Fibroblast of skin of left quadriceps (primary cell): ENCODE measurements at places on chromosomes 7 and 10.

- no peak for DNase-seq
These were observed 8.3 kb upstream of the COL1A2 start for GRCh38 chr7:94386416-94386815.

DNA sequence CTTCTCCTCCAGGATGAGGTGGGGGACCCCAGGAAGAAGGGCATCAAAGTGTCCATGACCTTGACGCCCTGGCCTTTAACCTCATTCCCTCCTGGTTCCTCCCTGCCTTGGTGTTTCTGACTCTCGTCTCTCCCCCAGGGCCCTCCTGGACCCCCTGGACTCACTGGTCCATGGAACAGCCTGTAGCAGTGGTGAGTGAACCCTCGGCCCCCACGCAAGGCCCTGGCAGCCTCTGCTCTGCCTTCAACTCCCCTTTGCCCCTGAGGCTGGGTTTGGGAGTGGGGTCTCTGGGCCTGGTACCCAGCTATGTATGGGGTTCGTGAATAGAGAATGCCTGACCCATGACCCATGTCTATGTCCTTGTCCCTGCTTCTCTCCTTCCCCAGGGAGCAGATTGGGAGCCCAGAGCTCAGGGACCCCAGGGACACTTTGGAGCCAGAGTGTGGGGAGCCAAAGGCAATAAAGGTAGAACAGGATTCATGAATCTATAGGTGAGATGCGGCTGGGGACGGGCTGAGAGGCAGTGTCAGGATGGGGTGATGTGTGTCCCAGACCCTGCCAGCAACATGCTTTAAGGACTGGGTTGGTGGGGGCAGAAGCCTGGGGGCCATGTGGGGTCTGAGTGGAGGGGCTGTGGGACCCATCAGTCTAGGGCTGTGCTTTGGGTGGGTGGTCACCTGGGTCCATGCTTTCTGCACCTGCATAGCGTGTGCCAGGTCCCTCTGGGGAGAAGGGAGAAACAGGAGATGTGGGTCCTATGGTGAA is 18.4 kb upstream of the VOPP1 start:
- no peak for DNase-seq

GRCh38 chr10:83685458-83685857 is 453.9 kb upstream of the GHITM start:
- DNase-seq = no peak

DNA sequence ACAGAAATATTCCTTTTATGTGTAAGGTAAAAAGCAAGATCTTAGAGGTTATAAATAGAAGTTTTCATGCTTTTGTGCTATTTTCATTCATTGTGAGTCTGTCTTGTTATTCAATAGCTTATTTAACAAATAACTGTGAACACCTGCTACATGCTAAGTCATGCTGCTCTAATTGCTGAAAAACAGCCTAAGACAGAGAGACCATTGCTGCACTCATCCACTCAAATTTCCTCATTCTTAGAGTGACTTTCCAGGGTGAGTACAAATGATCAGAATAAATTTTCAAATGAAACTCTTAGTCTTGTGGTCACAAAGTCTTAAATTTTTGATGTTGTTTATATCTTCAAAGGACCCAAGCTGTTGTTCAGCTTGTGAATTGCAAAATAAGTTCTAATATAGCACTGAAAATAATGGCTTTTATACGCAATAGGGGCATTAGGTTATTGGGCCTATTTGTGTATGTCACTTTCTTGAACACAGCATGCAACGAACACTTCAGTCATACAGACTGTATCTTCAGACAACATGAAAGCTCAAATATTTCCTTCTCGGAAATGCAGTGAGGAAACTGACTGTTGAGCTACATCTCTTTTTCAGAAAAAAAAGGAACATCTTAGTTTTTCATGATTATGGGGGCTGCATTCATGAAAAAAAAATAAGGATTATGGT is 247.9 kb upstream of the PCDH15 start:
- DNase-seq = no peak

GRCh38 chr7:27220440-27220955 is 20.6 kb upstream of the HOXA13 start:
- DNase-seq = no peak

GRCh38 chr10:126013489-126014281 is 117.3 kb downstream of the FANK1 start:
- peak; percentile 34 for DNase-seq

GRCh38 chr7:70923181-70923845 is 208.6 kb upstream of the GALNT17 start:
- DNase-seq = peak; percentile 16

- no peak for DNase-seq
These were observed 188.6 kb downstream of the DPY19L1 start for GRCh38 chr7:34848670-34849069.

DNA sequence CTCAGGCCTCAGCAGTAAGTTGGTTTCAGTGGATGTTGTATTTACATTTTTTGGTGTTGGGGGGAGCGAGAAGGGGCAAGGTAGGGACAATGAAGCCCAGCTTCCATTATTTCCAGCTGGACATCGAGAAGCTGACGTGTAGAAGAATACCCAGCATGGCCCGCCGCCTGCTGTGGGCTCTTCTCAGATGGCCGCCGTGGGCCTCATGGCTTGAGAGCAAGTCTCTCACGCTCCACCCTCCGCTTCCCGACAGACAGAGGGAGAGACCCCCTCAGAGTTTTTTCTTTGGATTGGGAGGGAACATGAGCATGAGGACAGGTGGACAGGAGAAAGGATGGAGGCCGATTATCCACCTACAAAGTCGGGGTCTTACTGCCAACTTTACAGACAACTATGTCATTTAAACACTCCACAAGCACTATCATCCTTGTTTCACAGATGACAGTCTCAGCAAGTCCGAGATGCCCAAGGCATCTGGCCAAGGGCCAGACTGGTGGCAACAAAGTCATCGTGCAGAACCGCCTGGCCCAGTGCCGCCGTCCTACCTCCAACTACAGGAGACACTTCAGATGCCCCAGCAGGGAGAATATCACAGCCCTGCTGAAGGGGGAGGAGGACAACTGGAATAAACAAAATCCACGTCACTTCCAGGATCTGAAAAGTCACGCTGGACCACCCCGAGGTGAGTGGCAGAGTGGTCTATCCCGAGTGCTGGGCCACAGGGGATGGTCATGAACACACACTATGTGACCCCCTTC is 195.9 kb downstream of the DIP2C start:
- no peak for DNase-seq

DNA sequence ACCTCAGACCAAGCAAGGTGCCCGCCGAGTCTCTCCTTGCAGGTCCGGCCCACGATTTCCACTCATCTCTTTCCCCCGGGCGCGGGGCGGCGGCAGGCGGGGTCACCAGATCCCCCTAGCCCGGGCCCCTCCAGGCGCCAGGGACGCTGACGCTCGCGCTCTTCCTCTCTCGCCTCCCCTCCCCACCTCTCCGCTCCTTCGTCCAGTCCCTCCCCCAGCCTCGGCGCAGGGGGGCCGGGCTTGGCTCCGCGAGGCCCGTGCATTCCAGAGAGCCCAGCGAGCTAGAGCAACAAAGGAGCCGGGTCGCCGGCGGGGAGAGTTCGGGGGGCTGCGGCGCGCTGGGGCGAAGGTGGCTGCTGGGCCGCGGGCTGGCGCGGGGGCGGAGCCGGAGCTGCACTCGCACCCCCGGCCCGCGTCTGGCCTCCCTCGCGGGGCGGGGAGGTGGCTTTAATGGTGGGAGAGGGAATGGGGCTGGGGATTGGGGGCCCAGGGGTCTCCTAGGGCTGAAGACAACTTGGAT is at the start of gene SMO:
TSS of gene SMO (plus strand) at position 262 of the 520 bp plus-strand sequence. CDS start 519 bp downstream, outside the sequence.
- DNase-seq = peak; percentile 47

DNA sequence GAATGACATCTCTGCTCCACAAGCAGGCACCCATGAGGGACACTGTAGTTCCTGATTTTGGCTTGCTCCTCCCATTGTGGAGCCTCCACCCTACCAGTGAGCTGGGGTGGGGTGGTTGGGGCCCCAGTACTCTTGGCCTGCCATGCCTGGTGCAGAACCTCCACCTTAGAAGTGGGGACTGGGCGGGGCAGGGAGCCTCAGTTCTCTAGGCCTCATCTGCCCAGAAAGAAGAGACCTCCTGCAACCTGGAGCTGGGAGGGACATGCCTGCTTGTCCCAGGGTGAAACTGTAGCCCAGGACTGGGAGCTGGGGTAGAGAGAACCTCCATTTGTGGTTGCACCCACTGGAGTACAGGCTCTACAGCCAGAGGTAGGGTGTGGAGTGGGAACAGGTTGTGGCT is 14.4 kb downstream of the RAMP3 start:
- DNase-seq = no peak

DNA sequence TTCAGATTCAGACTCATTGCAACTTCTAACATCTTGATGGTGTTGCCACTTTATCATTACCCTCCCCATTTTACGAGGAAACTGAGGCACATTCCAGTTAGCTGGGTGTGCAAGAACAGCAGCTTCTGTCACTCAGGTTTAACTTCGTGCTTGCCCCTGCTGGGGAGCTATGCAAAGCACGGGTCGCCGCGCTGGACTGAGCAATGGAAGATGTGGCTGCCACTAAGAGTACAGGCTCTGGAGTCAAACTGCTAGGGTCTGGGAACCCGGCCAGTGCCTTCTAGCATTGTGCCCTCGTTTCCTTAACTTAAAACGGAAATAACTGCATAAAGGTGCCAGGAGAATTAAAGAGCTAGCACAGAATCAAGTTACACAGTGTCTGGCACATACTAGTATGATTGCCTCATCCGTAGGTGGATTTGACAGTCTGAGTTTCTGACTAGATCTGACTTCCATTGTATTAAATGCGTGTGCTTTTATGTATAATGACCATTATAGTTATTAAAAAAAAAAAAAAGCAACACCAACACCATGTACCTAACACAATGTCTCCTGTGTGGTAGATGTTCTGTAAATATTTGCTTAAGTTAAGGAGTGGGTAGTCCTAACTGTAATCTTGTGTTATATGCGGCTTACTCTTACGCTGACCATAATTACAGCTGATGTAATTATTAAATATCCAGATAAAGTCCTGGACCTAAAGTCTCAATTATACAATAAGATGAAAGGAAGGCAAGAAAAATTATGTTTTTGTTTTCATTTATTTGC is 842 bp downstream of the ZNF22 start:
- DNase-seq = peak; percentile 14

DNA sequence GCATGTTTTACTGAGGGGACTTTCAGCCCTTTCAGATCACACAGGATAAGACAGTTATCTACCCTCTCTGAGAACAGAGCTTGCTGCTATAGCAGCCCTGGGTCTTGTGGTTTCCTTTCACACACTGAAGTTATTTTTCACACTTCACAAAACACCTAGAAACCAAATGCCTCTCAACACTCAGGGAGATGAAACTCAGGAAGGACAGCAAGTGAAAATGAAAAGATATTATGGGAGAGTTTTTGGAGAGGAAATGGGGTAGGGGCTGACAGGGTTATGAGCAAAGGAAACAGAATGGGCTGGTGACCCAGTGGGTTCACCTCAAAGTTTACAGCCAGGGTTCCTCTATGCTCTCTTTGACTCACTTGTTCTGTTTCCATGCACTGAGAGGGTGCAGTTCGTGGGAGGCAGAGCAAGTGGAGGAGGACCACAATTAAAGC is 17.0 kb upstream of the GIMAP2 start:
- no peak for DNase-seq

DNA sequence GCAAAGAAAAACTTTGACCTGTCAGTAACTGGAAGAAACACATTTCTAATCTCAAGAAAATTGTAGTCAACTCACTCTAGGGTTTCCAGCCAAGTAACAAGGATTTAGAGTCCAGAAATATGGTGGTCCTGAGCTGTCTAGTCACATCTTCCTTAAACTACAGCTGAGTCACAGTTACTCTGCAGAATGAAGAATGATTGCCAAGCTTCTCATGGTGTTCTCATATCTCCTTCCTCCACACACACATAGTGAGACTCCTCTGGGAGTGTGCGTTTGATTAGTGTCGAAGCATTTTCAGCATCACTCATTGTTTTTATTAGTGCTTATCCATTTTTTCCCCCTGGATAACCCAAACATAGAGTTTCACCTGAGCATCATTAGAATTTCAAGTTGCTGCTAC is 93.1 kb upstream of the CXCL12 start:
- no peak for DNase-seq

GRCh38 chr7:5420881-5421713 is 2.5 kb downstream of the TNRC18 start:
- no peak for DNase-seq

GRCh38 chr10:33414841-33415240 is 80.4 kb upstream of the NRP1 start:
- no peak for DNase-seq

DNA sequence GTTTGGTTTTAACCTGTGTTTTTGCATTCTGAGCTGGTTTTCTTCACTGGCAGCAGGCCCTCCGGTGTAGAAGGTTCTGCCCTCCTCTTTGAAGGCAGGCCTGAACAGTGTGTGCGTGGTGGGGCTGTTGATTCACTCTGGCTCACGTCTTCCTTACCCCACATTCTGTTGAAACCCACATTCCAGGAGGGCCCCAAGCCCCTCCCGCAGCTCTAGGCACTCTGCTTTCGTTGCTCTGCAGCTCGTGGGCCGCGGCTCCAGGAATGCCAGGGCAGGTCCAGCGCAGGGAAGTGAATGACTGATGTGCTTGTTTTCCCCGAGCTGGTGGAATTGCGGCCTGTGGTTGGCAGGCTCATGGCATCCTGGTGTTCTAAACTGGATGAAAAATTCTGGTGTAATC is 49.0 kb downstream of the HTRA1 start:
- no peak for DNase-seq

DNA sequence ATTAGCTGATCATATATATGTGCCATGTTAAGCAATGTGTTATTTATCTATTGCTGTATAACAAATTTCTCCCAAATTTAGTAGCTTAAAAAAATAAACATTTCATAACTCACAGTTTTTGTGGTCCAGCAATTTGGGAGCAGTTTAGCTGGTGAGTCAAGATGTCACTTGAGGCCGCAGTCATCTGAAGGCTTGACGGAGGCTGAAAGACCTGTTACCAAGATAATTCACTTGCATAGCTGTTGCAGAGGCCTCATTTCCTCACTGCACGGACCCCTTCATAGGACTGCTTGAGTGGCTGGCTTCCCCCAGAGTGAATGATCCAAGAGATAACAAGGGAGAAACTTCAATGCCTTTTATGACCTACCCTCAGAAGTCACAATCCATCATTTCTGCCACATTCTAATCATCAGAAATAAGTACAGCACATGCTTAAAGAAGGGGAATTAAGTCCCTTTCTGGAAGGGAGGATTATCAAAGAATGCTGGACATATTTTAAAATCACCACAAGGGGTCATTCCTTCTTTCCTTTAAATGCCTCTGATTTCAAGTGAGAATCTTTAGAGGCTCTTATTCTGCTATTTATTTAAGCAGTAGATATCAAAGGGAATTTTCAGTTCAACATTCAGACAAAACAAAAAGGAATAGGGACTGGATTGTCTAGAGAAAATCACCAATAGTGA is 10.5 kb upstream of the SRPK2 start:
- no peak for DNase-seq

DNA sequence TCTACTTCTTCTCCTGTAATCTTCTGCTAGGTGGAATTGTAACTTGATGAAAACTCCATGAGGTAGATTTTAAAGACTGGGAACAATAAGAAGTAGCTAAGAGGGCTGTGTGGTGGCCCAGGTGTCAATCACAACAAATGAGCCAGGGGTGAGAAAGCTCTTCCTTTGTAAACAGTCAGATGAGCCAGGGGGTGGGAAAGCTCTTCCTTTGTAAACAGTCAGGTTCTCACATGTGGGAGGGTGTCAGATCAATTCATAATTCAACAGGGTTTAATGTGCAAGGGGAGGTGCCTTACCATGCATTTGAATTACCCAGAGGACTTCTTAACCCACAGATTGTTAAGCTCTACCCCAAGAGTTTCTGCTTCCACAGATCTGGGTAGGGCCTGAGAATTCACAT is 312.4 kb upstream of the AUTS2 start:
- no peak for DNase-seq
